ENCODE measurements at places on chromosomes 3 and 15.

- no peak for DNase-seq
These were observed 143.2 kb upstream of the ARHGEF26 start for GRCh38 chr3:153978006-153978405.

GRCh38 chr3:24128199-24129005 lies 183.3 kb downstream of the NR1D2 start:
- DNase-seq, result peak; percentile 43

- DNase-seq, result no peak
These were observed 309.4 kb upstream of the STT3B start for GRCh38 chr3:31223278-31223677.

GRCh38 chr3:173743111-173743510 lies 345.6 kb downstream of the NLGN1 start:
- DNase-seq, result peak; percentile 47

- DNase-seq, result no peak
These were observed 75.5 kb downstream of the CCR1 start for GRCh38 chr3:46132565-46132964.

GRCh38 chr15:55993804-55994560 lies 570 bp upstream of the NEDD4 start:
- DNase-seq, result peak; percentile 68

- DNase-seq, result no peak
These were observed 74.7 kb upstream of the ATP10A start for GRCh38 chr15:25937796-25938195.

DNA sequence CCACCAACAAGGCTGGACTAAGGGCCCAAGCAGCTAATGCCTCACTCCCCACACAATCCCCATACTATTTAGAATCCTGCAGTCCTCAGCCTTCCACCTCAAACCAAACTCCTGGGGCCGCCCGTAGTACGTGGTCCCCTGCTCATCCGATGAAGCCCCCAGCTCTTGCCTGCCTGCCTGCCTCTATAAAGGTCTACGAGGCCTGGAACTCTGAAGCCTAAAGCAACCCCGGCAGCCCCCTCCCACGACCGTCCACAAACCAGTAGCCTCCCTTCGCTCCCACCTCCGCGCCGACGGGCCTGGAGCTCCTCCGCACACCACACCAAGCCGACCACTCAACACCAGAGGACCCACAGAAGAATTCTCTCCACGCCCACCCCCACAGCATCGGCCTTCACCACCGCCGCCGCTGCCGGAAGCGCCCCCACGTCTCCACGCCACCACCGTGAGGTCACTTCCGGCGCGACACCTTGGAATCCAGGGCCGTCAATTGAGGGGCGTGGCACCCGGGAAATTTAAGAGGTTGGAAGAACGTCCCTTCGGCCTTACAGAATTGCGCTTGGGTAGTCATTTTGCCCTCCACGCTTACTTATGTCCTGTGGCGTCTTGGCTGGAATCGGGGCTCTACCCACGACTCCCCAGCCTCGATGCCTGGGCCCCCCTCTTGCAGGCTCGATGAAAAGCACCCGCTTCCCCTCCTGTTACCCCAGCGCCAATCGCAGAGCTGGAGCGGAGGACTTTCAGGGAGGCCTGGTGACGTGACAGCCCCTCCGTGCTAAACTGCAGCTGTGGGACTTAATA lies at the start of gene EDC3:
EDC3 (minus strand) TSS at position 428 of the 801 bp plus-strand sequence. CDS start 20,900 bp downstream, outside the sequence.
- DNase-seq, result peak; percentile 77

GRCh38 chr15:46121441-46121840 lies 486.6 kb downstream of the SQOR start:
- DNase-seq, result no peak

GRCh38 chr15:40838756-40839155 lies 5.1 kb upstream of the SPINT1 start:
- peak; percentile 21 for DNase-seq

DNA sequence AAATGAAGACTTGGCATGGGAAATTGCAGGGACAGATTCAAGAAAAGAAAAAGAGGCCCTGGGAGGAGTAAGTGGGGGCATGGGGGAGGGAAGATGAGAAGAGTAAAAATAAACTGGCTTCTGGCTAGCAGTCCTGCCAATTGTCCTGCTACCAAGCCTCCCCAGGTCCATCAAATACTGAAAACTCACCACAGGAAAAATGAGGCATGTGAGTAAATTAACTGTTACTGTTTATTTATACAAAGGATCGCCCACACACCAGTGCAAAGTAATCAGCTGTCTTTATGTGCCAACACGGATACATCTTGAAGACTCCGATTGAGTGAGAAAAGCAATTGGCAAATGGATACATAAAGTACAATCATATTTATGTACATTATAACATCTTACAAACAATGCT lies 10.7 kb upstream of the KLHL25 start:
- DNase-seq, result no peak

- peak; percentile 82 for DNase-seq
These were observed 11.4 kb downstream of the CCDC14 start for GRCh38 chr3:123949641-123950040.

GRCh38 chr3:155420881-155421486 lies 127.5 kb upstream of the STRIT1 start:
- DNase-seq, result no peak

DNA sequence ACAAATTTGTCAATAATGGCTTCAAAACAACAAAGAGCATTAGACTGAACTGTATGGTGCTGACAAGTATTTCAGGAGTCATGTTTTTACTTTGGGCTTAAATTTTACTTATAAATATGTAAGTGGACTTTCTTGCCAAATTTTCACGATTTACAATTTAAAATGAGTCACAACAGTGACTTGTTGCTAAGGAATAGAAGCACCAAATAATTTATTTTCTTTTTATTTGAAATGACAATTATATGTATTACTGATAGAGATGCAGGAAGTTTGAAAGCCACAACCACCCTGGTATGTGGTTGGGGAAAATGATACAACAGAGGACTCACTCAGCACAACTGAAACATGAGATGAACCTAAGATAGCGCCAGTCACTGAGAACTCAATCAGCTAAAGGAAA lies 90.3 kb downstream of the FMN1 start:
- peak; percentile 92 for DNase-seq

- peak; percentile 73 for DNase-seq
These were observed 67.2 kb upstream of the TSPAN3 start for GRCh38 chr15:77138167-77138522.

DNA sequence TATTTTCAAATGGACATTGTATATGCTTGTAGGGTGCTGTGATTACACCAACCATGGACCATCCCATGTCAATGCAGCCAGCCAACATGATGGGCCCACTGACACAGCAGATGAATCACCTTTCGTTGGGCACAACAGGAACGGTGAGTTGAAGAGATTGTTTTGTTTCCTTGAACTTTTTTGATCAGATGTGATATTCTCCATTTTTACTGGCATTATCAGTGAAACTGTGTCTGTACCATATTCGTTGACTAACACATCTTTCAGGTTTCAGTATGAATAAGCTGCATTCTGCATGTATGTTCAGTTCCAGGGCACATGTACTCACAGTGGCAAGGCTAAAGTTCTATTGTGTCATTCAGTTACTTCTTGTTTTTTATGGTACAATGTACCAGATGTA lies 655.2 kb downstream of the RBMS3 start:
- no peak for DNase-seq

GRCh38 chr15:60070838-60071493 lies 66.9 kb downstream of the FOXB1 start:
- peak; percentile 82 for DNase-seq

DNA sequence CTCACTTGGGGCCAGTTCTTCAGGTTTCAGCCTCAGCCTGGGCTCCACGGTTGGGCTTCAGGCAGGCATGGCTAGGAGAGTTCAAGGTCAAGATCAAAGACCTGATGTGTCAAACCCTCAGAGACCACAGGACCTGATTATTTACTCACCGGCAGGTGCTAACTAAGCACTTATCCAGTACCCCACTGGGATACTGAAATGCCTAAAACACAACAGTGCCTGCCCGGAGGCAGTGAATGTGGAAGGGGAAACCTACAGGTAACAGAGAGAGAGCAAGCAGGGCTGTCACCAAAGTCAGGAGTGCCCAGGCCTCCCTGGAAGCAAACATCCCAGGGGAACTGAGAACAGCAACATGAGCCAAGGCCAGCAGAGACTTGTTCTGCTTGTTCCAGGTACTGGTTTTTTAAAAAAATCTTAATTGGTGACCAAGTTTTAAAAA lies 6.7 kb downstream of the IDH2 start:
- no peak for DNase-seq

GRCh38 chr3:138833899-138834595 lies 681 bp downstream of the PIK3CB start:
- peak; percentile 24 for DNase-seq

- peak; percentile 5 for DNase-seq
These were observed 141.9 kb upstream of the CCDC54 start for GRCh38 chr3:107235193-107235927.

- DNase-seq, result no peak
These were observed 234.9 kb upstream of the TPM1 start for GRCh38 chr15:62807539-62808130.

DNA sequence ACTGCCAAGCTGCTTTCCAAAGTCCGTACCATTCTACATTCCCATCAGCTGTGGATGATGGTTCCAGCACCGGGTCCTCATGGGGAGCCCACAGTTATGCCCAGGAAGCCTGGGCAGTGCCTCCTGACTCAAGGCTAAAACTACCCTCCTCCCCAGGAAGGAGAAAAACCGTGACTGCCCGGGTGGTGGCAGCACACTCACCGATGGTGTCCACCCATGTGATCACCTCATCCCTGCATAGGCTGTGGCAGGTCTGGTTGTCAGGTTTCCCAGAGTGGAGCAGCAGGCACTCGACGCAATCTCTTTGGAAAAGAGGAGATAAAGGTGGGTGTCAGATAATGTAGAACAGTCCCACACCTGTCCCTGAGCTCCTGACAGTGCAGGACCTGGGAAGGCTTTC lies 38.6 kb downstream of the UMPS start:
- DNase-seq, result no peak

- DNase-seq, result no peak
These were observed 319.6 kb upstream of the TGFBR2 start for GRCh38 chr3:30286811-30287210.

DNA sequence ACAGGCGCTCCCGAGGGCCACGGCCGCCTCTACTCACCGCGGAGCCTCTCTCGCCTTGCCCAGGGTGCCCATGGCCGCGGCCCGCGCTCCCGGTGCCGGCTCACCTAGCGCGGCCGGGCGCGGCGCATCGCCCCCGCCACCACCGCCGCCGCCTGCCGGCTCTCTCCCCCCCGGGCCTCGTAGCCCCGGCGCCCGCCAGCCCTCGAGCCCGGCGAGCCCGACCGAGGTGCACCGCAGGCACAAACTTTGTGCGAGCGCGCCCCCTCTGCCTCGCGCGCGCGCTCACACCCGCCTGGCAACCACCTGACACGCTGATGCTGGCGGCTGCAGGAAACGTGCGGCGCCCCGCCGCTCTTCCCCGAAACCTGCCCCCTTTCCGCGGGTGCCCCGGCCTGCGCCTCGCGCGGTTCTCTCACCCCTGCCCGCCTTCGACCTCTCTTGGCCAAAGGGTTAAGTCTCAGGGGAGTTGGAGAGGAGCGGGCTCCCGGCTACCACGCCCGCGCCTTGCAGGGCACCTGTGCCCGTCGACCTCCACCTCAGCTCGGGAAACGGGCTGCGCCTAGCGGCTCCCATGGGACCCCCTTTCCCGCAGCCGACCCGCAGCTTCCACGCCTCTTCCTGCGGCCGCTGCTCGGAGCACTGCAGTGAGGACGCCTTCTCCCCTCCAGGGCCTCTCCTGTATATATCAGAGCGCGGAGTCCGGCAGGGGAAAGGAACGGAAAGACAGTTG lies at the start of gene RASGRP1:
RASGRP1 (minus strand) TSS at position 258 of the 730 bp plus-strand sequence; CDS start at position 72, 186 bp downstream.
- DNase-seq, result peak; percentile 56
